ENCODE measurements at places on chromosomes 2 and 18.

- DNase-seq: no peak
Measured at GRCh38 chr2:118987886-118988285, 45.9 kb downstream of the MARCO start.

- no peak for DNase-seq
Measured at GRCh38 chr2:192215096-192215877, 20.6 kb upstream of the TMEFF2 start.

- DNase-seq: peak; percentile 62
Measured at GRCh38 chr2:121284463-121285449, at the start of gene TFCP2L1. TFCP2L1 (minus strand) TSS chr2:121285202; CDS start chr2:121285109, 93 bp downstream.

DNA sequence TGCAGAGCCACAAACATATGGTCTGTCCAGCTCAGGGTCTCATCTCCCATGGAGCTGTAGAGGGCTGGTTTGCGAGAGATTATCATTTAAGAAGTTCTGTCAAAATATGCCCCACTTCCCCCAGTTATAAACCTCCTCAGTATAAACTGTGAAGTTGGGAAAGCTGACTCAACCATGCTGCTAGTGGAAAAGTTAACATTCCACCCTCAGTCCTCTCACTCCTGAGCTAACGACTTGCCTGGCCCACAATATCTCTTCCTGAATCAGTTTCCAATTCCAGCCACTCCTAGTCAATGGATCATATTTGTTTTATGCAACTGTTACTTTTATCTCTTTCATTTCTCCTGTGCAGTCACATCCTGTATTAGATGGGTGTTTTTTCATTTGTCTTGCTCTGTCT, 326.2 kb downstream of the SETBP1 start:
- no peak for DNase-seq

- no peak for DNase-seq
Measured at GRCh38 chr2:218983263-218983933, 1.6 kb downstream of the FEV start.

DNA sequence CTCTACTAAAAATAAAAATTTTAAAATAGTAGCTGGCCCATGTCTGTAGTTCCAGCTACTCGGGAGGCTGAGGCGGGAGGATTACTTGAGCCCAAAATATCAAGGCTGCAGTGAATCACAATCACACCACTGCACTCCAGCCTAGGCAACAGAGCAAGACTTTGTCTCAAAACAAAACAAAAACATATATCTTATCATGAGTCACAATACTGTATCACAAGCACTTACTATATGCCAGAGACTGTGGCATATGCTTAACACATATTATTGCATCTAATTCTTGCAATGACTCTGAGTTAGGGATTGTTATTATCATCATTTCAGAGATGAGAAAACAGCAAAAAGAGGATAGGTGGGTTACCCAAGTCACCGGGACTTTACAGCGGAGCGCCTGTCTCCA, 29.5 kb upstream of the TMEM37 start:
- DNase-seq: no peak

- DNase-seq: no peak
Measured at GRCh38 chr2:232576995-232577394, 26.5 kb downstream of the EIF4E2 start.

- DNase-seq: no peak
Measured at GRCh38 chr2:73203055-73203681, 794 bp downstream of the NOTO start.

DNA sequence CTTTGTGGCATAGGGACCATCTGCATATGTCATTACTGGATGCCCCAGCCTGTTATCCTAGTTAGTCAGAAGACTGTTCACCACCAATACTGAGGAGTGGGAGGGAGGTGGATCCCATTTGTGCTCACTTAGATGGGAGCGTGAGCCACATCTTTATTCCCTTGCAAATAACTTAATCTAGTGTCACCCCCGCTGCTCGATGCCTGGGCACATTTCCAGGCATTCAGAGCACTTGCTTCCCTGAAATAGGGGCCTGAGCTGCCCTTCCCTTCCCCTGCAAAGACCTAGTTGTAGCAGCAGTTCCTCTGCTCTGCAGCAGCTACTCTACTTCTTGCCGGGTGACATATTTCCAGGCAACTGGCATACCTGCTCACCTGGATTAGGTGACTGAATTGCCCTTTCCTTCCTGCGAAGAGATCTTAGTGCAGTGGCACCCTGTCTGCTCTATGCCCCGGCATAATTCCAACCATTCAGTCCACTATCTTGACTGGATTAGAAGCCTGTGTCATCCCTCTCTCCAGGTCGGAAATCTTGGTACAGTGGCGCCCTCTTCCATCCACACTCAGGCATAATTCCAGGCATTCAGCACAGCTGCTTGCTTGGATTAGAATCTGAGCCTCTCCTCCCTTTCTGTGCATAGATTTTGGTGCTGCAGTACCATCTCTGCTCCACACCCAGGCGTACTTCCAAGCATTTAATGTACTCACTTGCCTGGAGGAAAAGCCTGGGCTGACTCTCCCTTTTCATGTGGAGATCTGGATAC, 1389.1 kb upstream of the TMEFF2 start:
- DNase-seq: no peak

GRCh38 chr18:21177822-21178221, 64.2 kb upstream of the GREB1L start:
- DNase-seq: no peak

GRCh38 chr2:3646446-3646845, 11.6 kb upstream of the ALLC start:
- no peak for DNase-seq

- DNase-seq: no peak
Measured at GRCh38 chr2:143205106-143205764, 76.0 kb downstream of the ARHGAP15 start.

DNA sequence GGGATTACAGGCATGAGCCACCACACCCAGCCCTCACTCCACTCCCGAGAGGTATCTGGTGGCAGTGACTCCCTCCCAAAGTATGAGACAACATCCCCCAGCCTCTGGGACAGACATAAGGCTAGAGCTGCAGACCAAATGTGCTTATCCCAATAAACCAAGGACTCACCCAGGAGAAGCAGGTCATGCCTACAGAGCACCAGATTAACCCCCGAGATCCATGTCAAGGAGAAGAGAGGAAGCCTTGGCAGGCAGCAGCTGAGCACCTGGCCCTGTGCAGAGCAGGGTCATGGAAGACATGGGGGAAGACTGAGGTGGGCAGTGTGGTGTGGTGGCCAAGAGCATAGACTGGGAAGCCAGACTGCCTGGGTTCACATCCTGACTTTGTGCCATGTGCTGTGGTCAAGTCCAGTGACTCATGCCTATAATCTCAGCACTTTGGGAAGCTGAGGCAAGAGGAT, 7.2 kb downstream of the RAB11FIP5 start:
- no peak for DNase-seq

- peak; percentile 79 for DNase-seq
Measured at GRCh38 chr2:43225093-43225787, 1.2 kb downstream of the ZFP36L2 start.

DNA sequence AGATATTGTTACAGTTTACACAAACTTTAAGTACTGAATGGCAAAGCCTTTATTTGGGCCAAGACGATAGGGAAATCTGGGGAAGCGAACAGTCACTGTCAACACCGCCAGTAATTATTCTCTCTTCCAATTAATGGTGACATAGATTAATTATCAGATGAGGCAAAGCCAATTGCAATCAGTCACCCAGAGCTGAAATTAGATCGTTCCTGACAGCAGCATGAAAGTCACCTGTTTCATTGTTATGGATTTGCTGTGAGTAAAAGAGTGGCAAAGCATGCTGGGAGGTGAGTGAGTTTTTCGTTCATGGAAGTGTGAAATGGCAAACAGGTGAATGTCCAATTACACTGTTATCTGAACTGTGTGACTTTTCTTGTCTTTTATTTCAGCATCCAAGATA, 164.8 kb upstream of the KLHL14 start:
- DNase-seq: no peak

DNA sequence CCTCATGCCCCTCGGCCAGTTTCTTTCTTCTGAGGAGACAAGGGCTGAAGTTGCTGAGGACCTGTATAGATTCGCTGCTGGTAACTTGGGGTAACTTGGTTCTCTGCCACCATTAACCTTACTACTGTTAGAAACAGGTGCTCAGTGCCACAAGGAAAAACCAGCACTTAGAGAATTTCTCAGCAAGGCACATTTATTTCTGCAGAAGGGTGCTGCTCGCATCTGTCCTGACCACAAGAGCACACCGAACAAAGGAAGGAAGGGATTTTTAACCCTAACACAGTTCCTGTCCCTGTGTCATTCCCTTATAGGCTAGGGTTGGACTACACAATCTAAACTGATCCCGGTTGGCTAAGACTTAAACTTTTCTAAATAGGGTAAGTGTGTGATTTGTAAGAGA, 154.1 kb downstream of the SOCS6 start:
- no peak for DNase-seq

GRCh38 chr2:127407661-127408003, 10.6 kb upstream of the PROC start:
- DNase-seq: no peak

GRCh38 chr2:15897431-15898098, 42.8 kb upstream of the MYCN start:
- DNase-seq: no peak

DNA sequence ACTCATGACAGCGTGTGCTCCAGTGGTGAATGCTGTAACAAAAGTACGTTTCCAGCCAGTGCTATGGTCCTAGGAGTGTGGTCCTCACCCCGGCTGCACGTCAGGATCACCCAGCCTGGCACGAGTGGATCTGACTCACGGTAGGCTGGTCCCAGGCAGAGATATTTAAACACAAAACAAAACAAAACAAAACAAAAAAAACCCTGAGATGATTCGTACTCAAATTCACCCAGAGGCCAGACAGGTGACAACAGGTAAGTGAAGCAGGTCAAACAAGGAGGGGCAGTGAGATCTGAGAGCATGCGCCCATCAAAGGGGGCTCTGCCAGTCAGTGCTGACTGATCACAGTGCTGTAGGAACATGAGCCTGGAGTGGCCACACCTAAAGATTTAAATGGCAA, 43.2 kb downstream of the C2orf76 start:
- no peak for DNase-seq

- no peak for DNase-seq
Measured at GRCh38 chr2:101861382-101861781, 130.4 kb upstream of the IL1R2 start.

DNA sequence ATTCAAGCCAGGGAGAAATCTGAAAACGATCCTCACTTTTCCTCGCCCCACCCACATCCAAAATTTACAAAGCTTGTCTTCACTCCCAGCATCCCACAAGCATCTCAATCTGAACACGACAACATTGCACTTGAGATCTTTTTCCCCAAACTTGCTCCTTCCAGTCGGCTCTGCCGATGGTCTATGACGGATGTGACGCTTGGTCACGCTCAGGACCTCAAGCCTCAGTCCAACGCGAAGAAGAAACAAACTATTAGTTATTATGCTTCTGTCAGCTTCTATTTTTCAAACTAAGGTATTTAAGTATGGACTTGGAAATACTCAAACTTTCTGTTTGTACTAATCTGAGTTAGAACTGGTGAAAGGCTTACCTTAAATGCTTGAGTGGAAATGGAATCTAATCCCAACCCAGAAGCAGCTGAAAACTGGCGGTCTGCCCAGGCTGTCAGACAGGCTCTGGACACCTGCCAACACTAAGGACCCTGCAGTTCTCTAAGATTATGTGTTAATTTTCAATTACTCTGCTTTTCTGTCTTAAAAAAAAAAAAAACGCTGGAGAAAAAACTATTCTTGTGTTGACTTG, 132.1 kb upstream of the DNMT3A start:
- DNase-seq: no peak

DNA sequence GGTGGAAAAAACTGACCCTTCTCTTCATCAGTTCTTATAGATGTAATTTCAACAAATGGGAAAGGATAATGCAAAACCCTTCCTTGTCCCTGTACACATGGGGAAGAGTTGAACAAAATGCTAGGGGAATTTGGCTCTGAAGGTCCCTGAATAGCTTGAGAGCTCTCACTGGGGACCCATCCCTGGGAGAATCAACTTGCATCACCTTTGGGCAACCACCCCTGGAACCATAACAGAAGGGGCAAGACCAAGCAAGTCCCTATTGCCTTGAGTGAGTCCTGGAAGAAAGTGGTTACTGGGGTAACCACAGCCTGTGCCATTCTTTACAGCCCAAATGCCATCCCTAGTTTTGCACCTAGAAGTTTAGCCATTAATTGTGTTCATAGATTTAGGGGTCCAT, 52.2 kb upstream of the B3GNT2 start:
- no peak for DNase-seq

DNA sequence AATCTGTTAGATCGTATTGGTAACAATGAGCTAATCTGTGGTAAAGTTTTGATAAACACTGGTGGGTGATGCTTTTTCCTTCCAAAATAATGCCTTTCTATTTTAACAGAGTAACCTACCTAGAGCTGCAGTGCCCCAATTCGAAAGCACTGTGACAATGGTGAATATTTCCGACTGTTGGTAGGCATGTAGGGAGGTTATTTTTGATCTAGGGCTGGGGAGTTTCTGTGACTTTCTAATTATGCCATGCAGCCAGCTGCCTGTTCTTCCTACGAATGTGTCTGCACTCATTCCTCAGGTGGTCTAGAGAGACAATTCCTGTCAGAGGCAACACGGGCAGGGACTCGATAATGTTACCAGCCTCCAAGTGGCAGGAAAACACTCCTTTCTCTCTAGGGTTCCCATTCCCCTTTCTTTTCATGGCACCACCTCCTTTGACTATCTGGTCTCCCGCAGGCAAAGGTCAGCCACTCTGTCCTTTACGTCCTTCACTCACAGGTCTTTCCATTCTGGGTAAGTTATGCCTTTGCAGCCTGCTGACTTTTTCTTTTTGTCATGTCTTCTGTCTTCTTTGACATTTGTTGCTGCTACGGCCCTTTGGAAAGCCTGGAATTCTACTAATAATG, 167.2 kb upstream of the MGAT5 start:
- DNase-seq: no peak

DNA sequence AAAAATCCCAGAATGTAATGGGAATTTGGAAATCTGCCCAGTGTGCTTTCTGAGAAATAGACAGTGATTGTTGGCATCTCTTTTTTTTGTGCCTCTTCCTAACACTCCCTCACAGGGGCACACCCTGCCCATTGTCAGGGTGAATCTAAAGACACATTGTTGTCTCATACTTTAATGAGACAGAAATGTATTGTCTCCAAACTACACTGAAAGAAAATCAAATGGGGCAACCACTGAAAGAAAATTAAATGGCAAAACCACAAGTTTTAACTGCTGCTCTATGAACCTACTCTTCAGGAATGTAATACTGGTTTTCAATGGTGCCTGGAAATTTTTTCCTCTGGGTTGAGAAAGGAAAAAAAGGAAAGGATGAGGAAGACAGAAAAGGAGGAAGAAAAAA, 43.2 kb upstream of the GLS start:
- DNase-seq: no peak
